ENCODE measurements at places on chromosomes 5 and 9.

GRCh38 chr9:4318326-4318725 is 18.5 kb upstream of the GLIS3 start:
- no peak for DNase-seq

DNA sequence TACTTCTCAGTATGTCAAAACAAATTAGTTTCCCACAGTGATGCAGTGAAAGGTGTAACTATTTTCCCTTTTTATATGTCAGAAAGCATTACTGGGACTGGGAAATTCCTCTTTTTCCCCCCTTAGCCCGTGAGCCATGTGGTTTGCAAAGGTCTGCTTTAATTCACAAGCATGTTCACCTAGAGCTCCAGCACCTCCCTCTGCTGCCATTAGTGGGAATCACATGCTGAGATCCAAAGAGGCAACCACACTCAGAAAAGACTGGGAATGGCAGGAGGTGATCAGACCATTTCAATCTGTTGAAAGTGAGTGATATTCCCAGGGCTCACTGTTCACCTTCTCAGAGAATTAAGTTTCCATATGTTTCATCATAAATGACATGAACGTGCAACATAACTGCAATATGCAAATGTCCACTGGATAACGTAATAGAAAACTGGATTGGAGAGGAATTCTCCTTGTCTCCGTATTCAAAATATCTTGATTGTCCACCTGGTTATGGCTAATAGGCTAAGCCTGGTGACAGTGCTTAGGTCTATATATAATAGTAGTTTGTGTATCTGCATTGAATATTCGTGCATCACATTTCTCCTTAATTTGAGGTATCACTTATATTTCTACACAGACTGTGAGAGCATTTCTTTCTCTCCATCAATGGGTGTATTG is 703.5 kb upstream of the WWC1 start:
- DNase-seq = no peak

- no peak for DNase-seq
These were observed 210.2 kb upstream of the ISL1 start for GRCh38 chr5:51172903-51173626.

DNA sequence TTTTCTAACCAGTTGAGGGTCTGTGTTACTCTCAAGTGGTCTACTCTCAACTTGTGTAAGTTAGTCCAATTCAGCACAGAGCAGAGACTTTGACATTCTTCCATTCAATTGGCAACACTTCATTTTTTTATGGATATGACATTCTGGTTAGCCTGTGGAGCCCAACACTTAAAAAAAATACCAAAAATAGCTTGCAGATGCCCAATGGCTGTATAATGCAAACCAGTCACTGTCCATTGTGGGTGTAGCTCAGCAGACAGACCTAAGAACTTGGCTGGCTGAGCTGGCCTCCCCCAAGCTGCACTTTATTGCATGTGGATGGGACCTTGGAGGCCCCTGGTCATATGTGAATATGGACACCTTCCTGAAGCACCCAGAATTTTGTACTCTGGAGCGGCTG is 103.2 kb downstream of the DPYSL3 start:
- DNase-seq = no peak

- no peak for DNase-seq
These were observed 296.8 kb downstream of the ICE1 start for GRCh38 chr5:5719292-5719691.

GRCh38 chr5:78566747-78567425 is 81.7 kb downstream of the LHFPL2 start:
- DNase-seq = no peak

DNA sequence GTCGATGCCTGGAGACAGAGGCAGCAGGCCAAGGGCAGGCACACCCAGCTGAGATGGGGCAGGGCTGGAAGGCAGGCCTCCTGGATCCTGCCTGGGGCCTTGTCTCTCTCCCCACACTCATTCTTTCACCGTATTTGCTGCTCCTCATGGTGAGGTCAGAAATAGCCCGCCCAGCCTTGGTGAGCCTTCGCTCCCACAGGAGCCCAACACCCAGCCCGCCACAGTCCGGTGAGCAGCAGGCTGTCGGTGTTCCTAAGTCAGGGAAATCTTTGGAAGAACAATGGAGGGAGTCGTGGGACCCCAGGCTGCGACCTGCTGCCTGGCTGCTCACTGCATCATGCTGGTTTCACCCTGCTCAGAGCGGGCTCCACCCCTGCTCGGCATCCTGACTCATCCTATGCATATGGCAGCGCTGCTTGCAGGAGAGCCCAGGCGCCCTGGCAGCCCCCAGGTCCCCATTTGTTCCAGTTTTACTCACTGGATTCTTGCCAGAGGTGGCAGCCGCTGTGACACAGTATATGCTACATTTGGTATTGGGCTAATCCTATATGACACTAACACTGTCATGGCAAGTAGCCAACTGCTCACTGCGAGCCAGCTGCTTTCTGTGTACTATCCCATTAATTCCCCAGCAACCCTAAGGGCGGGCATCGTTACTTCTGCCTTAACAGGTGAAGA is 53.2 kb upstream of the NCS1 start:
- DNase-seq = no peak

DNA sequence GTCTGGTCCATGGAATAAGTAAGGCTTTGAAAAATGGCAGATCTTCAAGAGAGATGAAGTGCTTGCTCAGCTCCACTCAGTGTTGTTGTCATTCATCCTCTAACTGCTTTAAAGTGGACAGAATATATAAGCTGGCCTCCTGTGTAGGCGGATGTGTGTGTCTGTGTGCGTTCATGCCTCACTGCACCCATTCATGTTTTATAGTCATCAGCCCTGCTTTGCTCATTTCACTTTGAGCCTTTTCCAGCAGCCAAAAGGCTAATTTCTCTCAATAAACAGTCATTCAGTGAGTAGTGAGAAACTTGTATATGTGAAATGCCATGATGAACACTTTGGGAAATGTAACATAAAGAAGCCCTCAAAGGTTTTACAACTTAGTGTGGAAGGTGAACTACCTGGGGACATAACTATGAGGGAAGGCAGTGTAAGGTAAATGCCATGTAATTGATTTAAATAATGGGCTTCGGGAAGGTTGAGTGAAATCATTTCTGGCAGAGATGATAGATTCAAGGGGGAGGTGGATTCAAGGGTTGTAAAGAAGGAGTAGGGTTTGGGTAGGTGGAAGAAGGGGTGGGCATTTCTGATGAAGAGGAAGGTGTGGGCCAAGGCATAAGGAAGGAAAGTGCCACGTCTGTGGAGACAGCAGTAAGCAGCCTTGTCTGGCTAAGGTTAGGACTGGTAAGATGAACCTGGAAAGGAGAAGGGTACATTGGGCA is 15.7 kb downstream of the TTC23L start:
- no peak for DNase-seq

DNA sequence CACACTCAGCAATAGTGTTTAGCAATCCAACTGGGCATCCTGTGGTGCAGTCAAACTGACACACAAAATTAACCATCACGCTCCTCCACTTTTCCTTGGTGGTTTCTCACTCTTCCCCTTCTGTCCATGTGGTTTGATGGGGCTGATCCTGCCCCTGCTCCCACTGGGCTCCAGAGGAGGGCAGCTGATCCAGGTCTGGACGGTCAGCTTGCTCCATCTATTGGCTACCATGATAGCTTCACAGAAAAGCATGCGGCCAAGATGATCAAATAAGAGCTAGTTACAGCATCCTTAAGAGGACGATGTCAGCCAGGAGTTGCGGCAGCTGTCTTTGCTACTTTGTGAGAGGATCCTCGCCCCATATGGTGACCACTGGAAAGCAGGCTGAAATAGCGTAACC is 29.6 kb upstream of the RANBP17 start:
- DNase-seq = no peak

DNA sequence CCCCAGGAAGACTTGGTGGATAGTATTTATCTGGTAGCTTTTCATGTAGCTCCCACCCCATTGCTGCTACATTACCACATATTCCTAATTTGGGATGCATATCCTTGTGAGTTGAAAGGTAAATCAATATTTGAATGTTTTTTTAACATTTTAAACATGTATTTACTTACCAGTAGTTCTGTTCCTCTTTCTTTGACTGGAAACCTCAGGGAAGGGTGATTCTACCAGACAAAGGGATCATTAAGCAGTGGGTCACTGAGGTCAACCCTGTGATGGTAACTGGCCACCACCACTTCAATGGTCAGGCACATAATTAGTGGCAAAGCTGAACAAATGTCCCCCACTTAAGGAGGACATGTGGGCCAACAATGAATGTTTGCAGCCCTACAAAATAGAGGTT is 27.2 kb upstream of the KLF9 start:
- DNase-seq = no peak

- DNase-seq = no peak
These were observed 211.6 kb downstream of the DOCK8 start for GRCh38 chr9:426264-426663.

DNA sequence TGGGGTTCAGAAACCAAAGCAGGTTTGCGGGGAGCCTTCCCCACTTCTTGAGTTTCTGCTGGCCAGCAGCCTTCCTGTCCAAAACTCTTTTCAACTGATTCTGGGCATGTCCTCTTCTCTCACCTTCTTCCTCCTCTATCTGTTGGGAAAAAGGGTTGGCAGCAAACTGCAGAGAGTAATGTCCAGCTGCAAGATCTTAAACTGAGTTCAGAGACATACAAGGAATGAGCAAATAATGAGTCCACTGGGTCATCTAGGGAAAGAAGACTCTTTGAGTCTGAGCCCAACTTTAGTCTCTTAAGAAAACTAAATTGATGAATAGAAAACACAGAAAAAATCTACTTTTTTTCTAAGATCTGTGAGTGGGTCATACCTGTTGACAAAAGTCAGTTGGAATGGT is 16.5 kb downstream of the ANKDD1B start:
- no peak for DNase-seq

- no peak for DNase-seq
These were observed 24.8 kb downstream of the ANXA1 start for GRCh38 chr9:73176450-73176875.

GRCh38 chr5:171388816-171389168 is 1.1 kb downstream of the NPM1 start:
- DNase-seq = no peak

Data from stimulated activated CD4-positive, alpha-beta T cell treated with anti-CD3 and anti-CD28 coated beads, Interleukin-1b, Interleukin-23, amount 100 ng/mL, for 1 hour (primary cell).